Mucosa of descending colon (tissue), 3 donors: ENCODE measurements at places on chromosomes 6 and 20.
A peak's percentile ranks its signal among the peaks of the same experiment; 100 is the strongest.

GRCh38 chr6:154474648-154475428 is 35.6 kb downstream of the CNKSR3 start:
- no peak for DNase-seq

- DNase-seq, result no peak
Measured at GRCh38 chr6:139738801-139739455, 364.5 kb upstream of the CITED2 start.

DNA sequence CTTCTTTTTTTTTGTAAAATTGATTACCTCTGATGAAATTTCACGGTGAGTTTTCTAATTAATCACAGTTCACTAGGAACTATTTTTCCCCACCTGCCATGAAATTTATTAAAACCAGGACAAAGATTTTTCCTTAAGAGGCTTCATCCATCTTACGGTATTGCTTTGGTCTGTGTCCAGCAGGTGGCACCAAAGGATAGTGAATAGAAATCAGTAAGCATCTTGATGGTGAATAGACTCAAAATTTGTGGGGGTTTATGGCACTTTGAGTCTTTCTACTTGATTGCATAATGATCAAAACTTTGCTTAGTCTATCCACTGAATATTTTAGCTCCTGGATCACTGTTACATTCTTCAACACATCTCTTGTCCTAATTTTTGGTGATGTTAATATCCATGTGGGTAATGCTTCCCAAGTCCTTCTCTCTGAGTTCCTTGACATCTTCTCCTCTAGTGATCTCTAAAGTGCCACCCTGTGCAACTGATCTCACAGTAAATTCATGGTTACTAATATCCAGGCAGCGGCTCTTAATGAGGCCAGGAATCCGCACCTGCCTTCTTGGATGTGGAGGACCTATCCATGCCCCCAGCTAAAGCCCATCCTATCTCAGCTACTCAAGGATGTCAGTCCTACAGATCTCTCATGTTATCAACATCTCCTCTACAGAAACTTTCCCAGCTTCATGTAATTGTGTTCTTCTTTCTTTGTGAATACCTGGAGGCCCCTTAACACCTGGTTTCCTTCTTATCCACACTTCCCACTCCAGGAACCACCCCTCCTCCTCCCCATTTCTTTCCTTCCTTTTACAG is 54.5 kb downstream of the STMND1 start:
- peak; percentile 92 for DNase-seq

DNA sequence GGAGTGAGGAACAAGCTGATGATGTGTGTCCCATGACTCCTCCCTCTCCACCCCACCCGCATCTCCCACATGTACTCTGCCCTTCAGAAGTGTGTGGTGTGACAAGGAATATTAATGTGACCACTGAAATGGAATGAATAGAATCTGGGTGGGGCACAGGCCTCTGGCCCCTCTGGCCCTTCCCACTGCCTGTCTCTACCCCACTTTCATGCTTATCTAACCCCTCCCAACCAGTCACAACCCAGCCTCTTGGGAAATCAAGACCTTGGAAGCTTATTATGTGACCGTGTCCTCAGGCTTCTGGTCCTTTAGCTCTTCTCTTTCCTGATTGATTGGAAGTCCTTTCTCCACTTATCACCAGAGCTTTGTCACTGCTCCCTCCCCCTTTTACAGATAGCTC is 312.2 kb upstream of the SOX4 start:
- DNase-seq, result no peak

- DNase-seq, result peak; percentile 33
Measured at GRCh38 chr6:72316675-72317380, 305.0 kb upstream of the KCNQ5 start.

DNA sequence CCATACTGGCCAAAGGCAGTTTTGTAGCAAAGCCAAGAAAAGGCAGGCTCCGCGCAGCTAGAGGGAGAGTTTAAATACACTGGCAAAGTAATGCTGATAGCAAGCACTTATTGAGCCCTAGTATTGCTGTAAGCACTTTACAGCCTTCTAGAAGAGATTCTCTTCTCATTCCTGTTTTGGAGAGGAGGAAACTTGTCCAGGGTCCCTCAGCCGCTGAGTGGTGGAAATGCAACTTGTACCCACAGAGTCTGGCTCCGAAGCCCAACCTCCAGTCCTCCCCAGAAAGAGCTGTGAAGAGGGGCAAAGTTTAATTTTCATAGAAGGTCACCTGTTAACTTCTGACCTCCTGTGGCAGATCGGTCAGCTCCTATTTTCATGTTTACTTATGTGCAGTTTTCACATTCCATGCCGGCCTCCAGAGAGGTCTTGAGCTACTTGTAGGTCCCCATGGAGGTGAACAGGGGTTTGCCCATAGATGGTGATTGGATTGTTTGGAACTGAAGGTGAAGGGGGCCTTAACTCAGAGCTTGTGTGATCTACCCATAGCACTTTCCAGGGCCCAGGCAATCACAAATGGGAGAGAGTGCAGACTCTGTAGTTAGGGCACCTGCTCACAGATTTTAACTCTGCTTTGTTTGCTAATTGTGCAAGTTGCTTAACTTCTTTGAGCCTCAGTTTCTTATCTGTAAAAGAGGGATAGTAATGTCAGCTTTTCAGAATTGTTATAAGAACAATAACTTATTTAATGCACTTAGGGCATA is 70.7 kb downstream of the LYRM2 start:
- no peak for DNase-seq

DNA sequence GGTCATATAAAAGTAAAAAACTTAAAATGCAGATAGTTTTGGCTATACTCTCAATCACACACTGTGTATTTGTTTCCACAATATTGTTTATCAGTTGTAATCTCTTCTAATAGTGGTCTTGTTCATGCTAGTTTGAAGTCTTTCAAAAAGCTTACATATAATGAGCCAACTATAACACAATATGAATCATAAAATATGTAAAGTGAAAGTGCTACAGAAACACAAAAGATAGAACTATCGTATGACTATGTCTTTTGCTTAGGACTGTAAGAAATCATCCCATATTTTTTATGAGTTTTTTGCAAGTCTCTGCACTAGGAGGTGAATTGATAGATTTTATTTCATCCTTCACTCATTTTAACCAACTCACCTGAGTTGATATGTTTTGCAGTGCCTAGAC is 136.0 kb downstream of the MMUT start:
- no peak for DNase-seq

GRCh38 chr20:47878601-47879027 is 93.3 kb upstream of the SULF2 start:
- no peak for DNase-seq

DNA sequence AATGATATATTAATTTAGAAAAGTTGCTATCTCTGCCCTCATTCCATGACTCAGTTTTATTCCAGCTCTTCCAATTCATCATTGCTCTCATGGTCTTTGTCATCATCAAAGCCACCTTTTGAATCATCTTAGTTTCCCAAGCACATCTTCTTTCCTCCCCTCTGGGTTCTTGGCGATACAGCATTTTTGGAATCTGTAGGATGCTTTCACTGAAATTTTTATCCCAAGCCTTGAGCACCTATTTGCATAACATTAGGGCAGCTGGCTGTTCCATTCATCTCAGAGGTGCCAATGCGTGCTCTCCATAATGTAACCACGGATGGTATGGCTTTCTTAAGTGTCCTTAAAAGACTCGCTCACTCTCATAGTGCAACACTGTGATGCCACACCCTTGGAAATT is 100.4 kb downstream of the SNX5 start:
- DNase-seq, result no peak

GRCh38 chr6:170019818-170020583 is 268.6 kb downstream of the ERMARD start:
- no peak for DNase-seq

DNA sequence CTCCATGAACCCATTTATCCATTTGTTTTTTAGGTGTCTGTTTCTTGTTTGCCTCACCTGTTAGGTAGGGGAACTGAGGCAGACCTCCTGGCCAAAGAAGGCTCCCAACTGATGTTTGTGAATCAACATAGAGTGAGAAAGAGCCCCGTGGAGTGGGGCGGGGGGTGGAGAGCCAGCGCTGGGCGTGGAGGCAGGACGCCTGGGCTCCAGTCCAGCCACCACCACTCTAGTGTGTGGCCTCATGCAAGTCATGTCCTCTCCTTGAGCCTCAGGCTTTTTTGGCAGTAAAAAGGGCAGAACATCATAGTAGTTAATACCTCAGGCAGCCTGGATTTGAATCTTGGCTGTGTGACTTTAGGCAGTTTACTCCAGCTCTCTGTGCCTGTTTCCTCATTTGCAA is 42.2 kb upstream of the SCRT2 start:
- no peak for DNase-seq

DNA sequence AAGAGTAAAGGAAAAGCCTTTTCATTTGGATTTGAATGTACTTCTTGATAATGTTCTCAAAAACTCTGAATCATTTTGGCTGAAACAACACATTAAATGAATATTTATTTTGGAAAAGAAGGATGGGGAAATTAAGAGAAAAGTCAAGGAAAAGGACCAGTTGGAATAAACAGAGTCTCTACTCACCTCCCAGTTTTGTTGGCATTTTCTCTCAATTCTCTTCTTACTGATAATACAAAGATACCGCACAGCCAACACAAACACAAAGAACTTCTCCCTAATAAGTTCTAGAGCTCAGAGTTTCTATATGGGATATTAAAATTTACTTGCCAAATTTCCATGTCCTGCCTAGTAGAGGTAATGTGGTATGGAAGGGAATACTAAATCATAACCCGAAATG is 13.1 kb downstream of the EPM2A start:
- DNase-seq, result no peak

- no peak for DNase-seq
Measured at GRCh38 chr20:46939031-46939965, 44.7 kb downstream of the EYA2 start.

GRCh38 chr20:47241345-47241781 is 115.1 kb downstream of the ZMYND8 start:
- DNase-seq, result no peak

GRCh38 chr20:1336699-1337367 is 7.9 kb upstream of the SDCBP2 start:
- DNase-seq, result peak; percentile 75

DNA sequence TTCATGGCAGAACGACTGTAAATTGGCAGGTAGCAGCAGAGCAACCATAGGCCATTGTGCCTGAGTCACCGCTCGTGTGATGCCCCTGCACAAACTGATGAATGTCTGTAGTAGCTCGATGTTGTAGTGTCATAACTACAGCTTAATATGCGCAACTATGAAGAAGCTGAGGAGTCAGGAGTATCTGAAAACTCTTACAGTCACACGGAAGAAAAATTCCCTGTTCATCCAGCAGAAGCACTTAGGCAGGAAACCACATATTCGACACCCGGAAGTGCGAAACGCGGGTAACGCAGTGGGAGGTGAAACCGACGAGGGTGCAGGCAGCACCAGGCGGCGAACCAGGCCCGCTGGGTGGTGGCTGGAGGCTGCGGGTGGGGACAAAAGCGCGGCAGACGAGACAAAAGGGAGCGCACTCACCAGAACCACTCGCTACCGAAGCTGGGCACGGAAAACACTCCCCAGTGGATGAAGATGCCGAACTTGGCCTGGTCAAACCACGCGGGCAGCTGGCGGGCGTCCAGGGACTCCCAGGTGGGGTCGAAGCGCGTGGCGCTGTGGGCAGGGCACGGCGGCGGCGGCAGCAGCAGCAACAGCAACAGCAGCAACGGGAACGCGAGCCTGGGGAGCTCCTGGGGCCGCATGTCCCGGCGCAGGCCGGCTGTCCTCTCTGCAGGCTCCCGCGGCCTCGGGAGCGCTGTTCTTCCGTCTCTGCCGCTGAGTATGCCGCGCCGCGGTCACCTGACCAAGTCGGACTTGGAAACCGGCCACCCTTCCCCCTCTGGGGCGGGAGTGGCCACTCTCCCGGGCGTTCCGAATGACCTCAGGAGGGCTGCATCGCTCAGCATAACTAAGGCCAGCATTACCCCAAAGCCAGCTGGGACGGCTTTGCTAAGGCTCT is at the start of gene FUCA2:
TSS of gene FUCA2 (minus strand) at position 730 of the 901 bp plus-strand sequence. CDS start at position 644, 86 bp downstream.
- peak; percentile 95 for DNase-seq

DNA sequence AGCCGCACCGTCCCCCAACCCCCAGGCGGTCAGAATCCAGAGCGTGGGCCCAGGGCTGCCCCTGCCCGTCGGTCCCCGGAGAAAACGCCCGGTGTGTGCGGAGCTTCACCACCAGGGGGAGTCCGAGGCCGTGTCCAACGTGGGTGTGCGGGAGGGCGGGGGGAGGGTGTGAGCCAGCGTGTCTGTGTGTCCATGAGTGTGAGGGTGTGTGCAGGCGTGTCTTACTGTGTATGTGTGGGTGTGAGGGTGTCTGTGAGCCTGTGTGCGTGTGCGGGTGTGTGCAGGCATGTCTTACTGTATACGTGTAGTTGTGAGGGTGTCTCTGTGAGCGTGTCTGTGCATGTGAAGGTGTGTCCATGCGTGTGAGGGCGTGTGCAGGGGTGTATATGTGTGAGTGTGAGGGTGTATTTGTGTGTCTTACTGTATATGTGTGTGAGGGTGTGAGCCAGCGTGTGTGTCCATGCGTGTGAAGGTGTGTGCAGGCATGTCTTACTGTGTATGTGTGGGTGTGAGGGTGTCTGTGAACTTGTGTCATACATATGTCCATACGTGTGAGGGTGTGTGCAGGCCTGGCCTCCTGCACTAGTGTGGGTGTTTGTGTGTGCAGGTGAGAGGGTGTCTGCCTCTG is 24.6 kb upstream of the GATA5 start:
- DNase-seq, result peak; percentile 76

DNA sequence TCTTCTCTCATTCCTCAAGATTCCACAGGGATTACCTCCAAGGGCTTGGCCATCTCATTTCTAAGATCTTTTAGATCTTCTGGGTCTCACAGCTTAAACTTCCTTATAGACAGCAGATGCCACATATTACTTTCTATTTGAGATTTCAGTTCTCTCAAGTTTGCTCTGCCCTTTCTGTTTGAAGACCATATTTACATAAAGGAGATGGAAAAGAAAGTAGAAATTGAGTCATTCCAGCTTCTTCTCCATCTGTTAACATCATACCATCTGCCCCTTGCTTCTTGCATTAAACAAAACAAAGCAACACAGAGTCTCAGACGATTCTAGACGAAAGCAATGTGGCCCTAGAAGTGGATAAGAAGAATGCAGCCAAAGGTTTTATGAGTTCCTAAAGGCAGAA is 203.4 kb downstream of the TTLL2 start:
- no peak for DNase-seq

- no peak for DNase-seq
Measured at GRCh38 chr6:34358389-34358905, 34.0 kb downstream of the NUDT3 start.

DNA sequence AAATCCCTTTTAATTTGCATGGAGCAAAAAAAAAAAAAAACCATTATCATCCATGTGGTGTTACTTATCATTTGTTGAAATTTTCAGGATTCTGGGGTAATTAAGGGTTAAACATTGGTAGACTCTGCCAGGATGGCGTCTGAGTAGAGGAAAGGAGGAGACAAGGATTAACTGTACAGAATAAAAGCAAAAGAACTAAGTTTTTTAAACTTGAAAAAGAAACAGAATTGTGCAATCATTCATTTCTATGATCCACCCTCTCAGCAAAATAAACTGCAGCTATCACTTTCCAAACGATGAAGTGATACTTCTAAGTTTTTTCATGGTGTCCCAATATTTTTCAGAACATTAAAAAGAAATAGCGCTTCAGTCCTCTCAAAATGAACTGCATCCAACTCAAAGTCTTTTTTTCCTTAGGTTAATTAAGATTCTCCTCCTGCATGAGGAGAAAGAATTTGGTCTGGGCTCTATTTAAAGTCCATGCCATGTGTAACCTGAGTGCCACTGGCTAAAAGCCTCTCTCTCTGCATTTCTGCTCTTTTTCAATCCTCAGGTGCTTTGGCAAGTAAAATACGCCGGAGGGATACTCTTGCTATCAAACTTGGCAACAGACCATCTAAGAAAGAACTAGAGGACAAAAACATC is 69.5 kb upstream of the LTV1 start:
- DNase-seq, result no peak
